ENCODE measurements at places on chromosomes 4 and X.

- no peak for DNase-seq
Measured at GRCh38 chr4:148305751-148306150, 136.5 kb downstream of the NR3C2 start.

DNA sequence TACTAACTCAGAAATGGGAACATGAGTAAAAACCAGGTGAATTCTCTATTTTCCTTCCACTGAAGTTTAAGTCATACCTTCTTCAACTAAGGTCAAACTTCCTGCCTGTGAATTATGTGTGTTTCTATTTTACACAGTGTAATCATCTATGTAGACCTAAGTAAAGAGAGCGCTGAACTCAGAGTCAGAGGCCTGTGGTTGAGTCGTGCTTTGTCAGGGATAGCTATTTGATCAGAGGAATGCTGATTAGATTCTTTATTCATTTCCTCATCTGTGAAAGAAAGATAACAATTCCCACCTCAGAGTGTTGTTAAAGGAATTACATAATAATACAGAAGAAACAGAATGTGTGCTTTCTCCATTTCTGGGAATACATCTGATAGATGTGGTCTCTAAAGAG lies 654.1 kb downstream of the STIM2 start:
- DNase-seq: no peak

- DNase-seq: no peak
Measured at GRCh38 chrX:1401611-1402430, 9.9 kb upstream of the SLC25A6 start.

DNA sequence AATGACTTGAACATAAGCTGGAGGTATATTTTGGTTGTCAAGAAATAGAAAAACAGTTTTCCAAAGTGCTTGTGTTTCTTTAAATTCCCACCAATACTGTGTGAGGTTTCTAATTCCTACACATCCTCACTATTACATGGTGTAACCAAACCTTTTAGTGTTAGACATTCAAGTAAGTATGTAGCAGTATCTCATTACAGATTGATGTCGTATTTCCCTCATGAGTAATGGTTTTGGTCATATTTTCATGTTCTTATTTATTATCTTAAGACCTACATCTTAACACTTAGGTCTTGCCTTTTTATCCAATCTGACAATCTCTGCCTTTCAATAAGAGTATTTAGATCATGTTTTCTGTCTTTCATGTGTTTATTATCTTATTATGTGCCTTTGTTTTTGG lies 253.7 kb upstream of the ANXA10 start:
- DNase-seq: no peak

DNA sequence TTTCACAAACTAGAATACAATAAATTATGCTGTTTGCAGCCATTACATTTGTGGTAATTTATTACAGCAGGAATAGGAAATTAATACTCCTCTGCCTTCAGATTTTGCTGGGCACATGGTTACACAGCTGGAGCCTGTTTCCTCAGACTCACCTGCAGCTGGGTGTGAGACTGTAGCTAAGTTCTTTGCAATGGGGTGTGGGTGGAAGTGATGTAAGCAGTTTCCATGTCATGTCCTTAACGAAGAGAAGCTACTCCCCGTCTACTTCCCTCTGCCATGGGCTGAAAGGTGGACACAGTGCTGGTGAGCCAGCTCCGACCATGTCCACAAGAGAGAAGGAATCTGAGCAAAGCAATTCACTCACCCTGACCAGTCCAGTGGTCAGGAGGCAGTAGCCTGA lies 18.2 kb downstream of the SH3KBP1 start:
- DNase-seq: no peak

DNA sequence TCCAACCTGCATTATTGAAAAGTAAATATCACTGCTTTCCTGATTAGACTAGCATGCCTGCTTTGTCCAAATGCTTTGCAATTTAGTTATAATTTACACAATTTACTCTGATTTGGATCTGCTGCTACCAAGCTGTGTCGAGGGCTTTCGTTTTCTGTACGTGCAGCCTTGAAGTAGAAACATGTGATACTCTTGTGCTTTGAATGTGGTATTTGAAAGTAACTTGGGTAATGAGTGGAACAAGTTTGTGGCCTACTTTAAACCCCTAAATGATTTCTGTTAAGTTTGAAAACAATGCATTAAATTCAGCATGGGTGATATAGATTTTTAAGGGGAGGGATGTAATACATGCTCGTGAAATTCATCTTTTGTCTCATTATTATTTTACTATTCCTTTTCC lies 240.7 kb downstream of the IQCM start:
- DNase-seq: no peak

GRCh38 chrX:136780763-136781162 lies at the start of gene ARHGEF6:
Gene ARHGEF6, minus strand, starts transcription at chrX:136780932. Its CDS starts 50 bp downstream, at chrX:136780882.
- no peak for DNase-seq

GRCh38 chr4:15470128-15470475 lies 420 bp downstream of the CC2D2A start:
- DNase-seq: no peak

DNA sequence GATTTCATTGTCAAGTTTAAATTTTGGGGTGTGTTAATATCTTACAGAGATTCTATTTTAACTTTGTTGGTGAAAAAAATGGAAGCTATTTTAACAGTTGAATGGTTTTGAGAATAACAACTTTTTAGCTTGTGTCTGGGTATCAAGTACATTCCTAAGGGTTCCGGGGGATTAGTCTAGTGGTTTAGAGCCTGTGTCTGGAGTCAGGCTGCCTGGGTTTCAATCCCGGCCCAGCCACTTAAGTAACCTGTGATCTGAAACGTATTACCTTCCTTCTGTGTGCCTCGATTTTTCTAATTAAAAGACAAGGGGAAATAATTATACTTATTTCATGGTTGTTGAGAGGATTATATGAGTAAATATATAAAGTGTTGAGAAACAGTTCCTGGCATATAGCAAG lies 288.6 kb upstream of the NR3C2 start:
- DNase-seq: no peak

- DNase-seq: no peak
Measured at GRCh38 chr4:100557306-100557705, 39.5 kb upstream of the EMCN start.

DNA sequence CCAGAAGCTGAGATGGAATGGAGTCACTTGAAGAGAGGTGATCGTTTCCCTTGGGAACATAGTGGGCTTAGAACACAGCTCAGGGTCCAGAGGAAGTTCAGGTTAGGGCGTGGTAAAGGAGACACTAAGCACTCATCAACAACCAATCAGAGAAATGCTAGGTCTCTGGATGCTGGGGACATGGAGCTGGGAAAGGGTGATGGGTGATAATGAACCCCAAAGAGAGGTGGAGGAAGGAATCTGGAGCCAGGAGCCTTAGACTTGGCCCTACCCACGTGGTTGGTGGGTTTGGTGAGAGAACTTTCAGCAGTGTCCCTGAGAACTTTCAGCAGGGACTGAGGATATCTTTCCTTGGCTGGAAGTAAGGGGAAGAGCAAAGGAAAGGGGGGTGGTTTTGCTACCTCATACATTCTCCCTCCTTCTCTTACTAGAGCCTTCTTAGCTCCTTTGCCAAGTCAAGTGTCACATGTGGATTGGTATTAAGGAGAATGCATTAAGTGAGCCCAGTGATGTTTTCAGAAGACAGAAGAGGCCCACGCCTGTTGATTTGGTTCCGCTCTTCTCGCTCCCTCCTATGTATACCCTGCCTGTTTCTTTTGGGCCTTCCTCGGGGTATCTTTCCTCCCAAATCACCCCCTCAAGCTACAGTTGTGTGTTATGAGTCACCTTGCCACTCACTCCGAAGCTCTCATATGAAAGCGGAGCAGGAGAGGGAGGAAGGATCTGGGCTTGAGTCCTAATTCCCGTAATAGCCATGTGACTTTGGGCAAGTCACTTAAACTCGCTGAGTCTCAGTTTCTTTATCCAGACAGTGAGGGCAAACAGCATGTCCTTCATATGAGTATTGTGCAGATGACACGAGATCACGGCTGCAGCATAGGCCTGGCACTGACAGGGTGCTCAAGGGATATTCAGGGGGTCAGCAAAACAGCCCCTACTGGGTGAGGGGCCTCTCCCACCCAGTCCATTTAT lies 63.1 kb downstream of the TSC22D3 start:
- DNase-seq: no peak

GRCh38 chr4:26840786-26841185 lies 19.9 kb upstream of the STIM2 start:
- no peak for DNase-seq

- no peak for DNase-seq
Measured at GRCh38 chrX:131854581-131854980, 168.5 kb upstream of the STK26 start.

- no peak for DNase-seq
Measured at GRCh38 chr4:140609548-140610425, 41.0 kb upstream of the UCP1 start.

DNA sequence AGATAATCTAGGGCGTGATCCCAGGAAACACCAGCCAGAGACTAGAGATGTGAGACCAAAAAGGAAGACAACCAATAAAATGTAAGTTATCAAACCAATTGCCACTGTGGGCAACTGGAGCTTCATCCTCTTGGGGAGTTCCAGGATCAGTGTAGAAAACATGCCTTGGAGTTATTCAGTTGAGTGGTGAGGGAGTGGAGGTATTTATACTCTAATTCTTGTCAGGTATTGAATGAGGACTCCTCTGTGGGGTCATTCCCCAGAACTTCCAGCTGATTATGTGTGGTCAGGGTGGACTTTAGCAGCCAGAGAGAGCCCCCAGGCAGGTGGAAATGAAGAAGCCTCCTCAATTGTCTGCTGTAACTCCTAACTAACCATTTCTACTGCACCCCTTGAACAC lies 144.0 kb upstream of the PRPS2 start:
- DNase-seq: no peak

GRCh38 chr4:52051213-52051614 lies at the start of gene SPATA18:
Gene SPATA18, plus strand, starts transcription at chr4:52051304. Its CDS starts 401 bp downstream, at chr4:52051705.
- DNase-seq: no peak

- no peak for DNase-seq
Measured at GRCh38 chr4:6416518-6417286, 55.7 kb downstream of the PPP2R2C start.

GRCh38 chr4:108900018-108900580 lies 137.2 kb upstream of the ETNPPL start:
- DNase-seq: no peak

- DNase-seq: no peak
Measured at GRCh38 chr4:108210989-108211835, 42.5 kb upstream of the LEF1 start.

DNA sequence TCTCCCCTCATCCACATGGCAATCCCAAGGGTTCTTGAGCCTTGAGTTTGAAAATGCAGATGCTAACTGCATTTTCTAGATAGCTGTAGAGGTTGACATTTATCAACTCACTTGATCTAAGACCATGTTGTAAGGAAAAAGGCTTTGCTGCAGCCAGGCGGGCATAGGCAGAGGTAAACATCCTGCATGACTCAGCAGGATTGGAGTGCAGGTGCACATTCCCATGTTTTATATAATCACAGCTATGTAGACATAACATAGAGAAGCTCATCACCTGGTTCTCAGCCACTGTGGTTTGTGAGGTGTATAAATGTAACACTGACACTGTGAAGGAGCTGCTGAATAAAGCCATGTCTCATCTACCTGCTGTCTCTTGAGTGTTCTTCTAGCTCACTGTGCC lies 62.3 kb upstream of the PDE5A start:
- DNase-seq: no peak

Measured in stimulated activated CD4-positive, alpha-beta T cell treated with anti-CD3 and anti-CD28 coated beads, Interleukin-15, amount 100 ng/mL, for 48 hours (primary cell).